ENCODE measurements at places on chromosomes 16 and 17.

GRCh38 chr16:67235816-67236562, 9.1 kb downstream of the TMEM208 start:
- peak; percentile 52 for DNase-seq

- DNase-seq = peak; percentile 77
These were observed 2.2 kb upstream of the PHLPP2 start for GRCh38 chr16:71726476-71727315.

- no peak for DNase-seq
These were observed 72.9 kb upstream of the CLEC3A start for GRCh38 chr16:77949445-77949844.

- peak; percentile 92 for DNase-seq
These were observed 27.8 kb downstream of the TK2 start for GRCh38 chr16:66521951-66522771.

- DNase-seq = no peak
These were observed 476 bp downstream of the KCNH4 start for GRCh38 chr17:42180411-42180921.
